ENCODE measurements at places on chromosomes 5 and 9.

GRCh38 chr5:61766141-61766540 is 434.1 kb downstream of the ZSWIM6 start:
- no peak for DNase-seq

DNA sequence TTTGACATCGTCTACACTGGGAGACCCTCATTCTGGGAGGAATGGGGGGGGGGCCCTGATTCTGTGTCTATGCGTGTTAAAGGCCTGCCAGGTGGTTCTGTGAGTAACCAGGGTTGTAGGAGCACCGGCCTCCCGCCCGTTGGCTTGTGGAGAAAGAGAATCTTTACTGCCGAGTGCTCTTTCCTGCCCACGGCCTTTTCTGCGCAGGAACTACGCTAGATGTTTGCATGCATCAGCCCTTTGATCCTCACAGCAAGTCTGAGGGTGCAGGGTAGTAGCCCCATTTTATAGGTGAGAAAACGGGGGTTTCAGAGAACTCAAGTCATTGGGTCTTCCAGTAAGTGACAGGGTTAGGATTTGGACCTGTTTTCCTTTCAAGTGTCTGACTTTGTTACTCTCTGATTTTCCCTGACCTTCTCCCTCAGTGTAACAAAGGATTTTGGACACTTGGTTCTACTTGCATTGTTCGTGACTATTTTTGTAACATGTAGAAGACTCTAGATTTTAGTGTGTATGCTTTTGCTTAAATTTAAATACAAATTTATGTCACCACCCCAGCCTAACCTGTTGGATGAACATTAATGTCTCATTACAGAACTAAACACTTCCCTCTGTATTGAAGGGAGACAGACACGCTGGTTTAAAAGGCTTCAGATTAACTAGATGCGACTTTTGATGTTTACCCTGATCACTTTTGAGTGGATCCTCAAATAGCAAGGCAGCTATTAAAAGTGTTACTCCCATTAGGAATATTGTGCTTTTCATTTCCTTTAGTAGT is 22.0 kb downstream of the MAST4 start:
- no peak for DNase-seq

DNA sequence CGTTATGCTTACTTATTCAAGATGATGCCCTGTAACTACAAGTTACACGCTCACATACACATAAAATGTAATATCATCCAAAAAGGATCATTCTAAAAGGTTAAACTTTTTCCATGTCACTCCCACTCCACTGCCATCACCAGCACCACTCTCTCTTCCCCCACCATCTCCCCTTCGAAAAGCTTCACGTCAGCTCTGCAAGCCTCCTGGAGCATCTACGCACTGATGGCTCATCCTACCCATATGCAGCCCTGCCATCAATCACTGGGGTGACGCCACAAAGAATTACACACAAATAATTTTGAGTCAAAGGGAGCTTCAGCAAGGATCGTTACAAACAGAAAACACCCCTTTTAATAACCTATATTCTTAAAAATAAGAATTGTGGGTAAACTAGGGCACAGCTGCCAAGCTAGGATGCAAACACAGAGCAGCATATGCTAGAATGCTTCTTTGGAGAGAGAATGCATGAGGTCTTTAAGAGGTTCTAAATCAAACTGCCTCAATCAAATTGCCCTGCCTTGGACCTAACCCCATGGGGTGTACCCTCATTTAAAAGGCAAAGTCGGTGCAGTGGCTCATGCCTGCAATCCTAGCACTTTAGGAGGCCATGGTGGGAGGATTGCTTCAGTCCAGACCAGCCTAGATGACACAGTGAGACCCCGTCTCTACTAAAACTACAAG is 56.1 kb downstream of the SHB start:
- DNase-seq, result no peak

DNA sequence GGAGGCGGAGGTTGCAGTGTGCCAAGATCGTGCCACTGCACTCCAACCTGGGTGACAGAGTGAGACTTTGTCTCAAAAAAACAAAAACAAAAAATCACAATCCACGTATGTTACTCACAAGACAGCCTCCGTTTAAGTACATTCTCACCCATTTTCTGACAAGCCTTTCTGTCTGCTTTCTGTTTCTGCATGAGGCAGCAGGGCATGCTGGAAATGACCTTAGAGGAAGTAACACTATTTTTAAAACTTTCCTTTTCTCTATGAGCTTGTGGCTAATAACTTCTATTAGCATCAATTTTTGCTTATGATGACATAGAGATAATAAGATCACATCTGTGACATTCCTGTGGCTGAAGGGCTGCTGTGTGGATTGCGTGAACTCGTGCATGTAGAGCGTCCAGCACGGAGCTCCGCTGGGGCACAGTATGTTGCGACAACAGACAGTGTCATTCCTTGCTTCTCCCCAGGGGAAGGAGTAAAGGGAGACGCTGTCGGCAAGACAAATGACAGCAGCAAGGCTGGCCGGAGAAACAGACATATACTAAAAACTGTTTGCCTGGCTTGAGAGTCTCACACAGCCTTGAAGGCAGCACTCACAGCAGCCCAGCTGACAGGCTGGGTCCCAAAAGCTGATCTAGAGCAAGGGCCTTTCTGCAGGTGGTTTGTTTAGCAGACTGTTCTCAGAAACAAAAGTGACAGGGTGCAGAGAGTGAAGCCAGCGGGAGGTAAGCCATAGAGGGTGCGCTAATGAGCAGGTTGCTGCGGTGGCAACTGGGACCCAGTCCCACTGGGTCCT is 1.6 kb downstream of the BTNL3 start:
- DNase-seq, result peak; percentile 42

DNA sequence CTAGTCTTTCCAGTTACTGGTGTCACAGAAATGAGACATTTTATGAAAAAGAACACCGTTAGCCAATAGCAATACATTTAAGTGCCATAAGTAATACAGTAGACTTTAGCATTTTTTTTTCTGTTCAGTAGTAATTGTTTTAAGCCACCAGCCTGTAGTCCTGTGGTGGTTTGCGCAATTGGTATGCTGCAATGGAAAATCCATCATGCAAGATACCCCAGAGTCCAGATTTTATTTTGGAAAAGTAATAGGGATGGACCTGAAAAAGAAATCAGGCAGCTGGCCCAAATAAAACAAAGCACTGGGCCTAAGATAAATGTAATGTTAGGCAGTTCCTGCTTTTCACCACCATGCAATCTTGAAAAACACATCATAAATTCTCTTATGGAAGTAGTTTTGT is 94.6 kb upstream of the RASGRF2 start:
- peak; percentile 4 for DNase-seq

DNA sequence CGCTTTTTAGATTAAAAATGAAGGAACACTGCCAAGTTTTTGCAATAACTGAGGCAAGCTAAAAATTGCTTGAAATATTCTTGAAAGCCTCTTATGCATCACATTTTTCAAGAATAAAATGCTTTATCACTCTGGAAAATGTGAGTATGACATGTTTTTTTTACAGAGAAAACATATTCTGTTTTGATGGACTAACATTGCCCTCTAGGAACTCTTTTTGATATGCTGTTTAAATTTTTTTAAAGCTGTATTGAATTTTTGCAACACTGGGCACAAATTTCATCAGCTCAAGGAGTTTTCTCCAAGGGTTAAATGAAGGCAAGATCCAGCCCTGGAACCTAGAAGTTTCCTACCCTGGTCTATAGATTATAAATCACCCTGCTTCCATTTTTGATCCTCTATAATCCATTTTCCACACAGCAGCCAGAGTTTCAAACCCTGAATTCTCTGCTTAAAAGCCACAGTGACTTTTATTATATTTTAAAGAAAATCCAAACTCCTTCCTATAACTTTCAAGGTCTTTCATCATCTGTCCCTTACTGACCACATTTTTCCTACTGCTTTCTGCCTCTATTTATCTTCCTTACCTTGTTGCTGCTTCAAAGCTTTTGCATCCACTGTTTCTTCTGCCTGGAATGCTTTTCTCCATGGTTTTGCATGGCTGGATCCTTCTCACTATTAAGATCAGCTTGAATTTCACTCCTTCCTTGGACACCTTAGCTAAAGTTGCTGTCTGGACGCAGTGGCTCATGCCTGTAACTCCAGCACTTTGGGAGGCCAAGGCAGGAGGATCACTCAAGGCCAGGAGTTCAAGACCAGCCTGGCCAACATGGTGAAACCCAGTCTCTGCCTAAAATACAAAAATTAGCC is 60.9 kb downstream of the IL31RA start:
- DNase-seq, result peak; percentile 19

GRCh38 chr9:30507166-30507565 is 1877.3 kb upstream of the ACO1 start:
- no peak for DNase-seq

GRCh38 chr9:29012911-29013310 is 1439.6 kb upstream of the C9orf72 start:
- no peak for DNase-seq

- no peak for DNase-seq
These were observed 212.5 kb downstream of the GAS1 start for GRCh38 chr9:86734771-86735170.

GRCh38 chr9:37197158-37198038 is 77.0 kb downstream of the ZCCHC7 start:
- DNase-seq, result peak; percentile 93

DNA sequence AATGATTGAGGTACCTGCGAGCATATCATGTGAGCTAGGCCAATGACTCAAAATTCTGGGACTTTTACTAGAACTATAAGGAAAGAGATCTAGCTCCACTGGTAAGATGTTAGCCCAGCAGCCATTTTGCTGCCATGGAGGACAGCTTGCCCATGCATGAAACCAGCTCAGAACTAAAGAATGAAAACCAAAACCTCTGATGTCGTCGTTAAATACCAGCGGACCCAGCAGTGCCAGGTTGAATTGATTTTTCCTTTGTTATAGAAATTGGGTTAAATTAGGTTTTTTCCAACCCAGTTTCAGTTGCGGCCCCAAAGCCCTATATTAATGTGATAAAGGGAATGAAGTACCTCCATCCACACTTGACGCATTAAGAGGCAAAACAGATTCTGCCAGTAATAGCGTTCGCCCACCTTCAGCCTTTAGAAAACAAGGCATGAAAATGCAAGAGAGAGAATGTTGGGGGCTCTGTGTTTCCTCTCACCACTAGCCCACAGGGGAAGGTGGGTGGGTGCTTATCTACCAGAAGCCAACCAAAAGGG is 5.5 kb upstream of the ITK start:
- no peak for DNase-seq

DNA sequence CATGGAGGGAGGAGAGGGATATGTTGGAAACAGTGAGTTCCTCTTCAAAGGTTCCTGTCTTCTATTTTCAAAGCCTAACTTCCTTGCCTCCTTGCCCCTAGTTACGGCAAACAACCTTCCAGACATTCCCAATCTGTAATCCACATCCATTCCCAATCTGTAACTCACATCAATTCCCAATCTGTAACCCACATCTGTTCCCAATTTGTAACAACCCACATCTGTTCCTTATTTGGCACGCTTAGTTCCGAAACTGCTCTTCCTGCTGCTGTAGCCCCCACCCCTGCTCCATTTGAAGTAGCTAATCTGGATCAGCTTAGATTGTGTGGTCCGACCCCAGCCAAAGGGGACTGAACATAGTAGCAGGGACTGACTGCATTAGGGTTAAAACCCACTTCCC is 23.9 kb upstream of the IDNK start:
- DNase-seq, result no peak

GRCh38 chr9:91502913-91503672 is 79.5 kb upstream of the NFIL3 start:
- DNase-seq, result peak; percentile 31

- peak; percentile 27 for DNase-seq
These were observed 77.6 kb upstream of the CEP78 start for GRCh38 chr9:78158286-78158685.

All from NB4 (cell line).